Mammary epithelial cell (primary cell): ENCODE measurements at places on chromosomes 12 and 14. TPM values are rescaled to one million over a fixed set of nuclear protein-coding genes. Genes with fewer than 3 reads are reported as not detected.

The PTHLH gene
- polyA plus RNA-seq = 246 TPM

The C12orf50 gene
- polyA plus RNA-seq = not detected

DNA sequence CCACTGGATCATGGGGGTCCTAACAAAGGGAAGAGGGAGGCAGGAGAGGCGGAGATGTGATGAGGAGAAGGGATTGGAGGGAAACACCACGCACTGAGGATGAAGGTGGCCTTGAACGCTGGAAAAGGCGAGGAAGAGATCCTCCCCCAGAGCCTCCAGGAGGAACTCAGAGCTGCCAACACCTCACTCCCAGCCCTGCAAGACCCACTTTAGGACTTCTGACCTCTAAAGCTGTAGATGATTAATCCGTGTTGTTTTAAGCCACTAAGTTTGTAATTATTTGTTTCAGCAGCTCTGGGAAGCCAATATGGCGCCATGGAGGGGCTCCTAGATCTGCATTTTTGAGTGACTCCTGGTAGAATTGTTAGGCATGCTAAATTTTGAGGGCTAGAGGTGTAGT, 74.6 kb upstream of the CEP83 start:
- DNase-seq = no peak

The ANO2 gene
- polyA plus RNA-seq = 0.26 TPM

GRCh38 chr12:20377750-20378149, 9.4 kb downstream of the PDE3A start:
- DNase-seq = no peak

- no peak for DNase-seq
Measured at GRCh38 chr14:95147597-95147996, 9.7 kb downstream of the DICER1 start.

The LBHD2 gene
- polyA plus RNA-seq = not detected

DNA sequence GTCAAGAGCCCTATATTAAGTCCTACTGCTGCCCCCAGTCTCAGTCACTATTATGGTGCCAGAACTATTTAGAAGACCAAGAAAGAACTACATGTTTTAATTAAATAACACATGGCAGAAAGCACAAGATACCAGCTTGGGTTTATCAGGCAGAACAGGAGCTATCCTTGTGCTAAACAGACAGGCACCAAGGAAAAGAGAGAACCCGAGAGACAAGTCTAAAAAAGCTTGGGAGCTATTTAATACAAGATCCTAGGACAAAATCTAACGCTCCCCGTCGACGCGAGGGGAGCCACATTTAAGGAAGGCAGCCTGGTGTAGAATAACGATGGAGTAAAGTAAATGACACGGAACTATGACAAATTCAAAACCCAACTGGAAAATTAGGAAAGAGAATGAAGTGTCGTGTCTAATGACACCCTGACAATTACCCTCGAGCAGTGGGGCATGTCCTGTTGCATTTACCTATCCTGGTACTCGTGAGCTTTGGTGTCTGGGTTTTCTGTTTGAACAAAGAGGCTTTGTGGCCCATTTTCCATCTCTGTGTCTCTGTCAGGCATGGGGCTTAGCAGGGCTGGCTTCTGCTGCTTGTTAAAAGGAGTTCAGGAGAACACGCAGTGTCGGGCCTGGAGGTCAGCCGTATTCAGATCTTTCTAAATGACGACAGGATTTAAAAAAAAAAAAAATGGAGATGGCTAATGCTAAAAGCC, 140.6 kb downstream of the ETNK1 start:
- no peak for DNase-seq

- DNase-seq = no peak
Measured at GRCh38 chr14:94343238-94344005, 20.3 kb upstream of the SERPINA6 start.
